ENCODE measurements at places on chromosomes 11 and 22.

DNA sequence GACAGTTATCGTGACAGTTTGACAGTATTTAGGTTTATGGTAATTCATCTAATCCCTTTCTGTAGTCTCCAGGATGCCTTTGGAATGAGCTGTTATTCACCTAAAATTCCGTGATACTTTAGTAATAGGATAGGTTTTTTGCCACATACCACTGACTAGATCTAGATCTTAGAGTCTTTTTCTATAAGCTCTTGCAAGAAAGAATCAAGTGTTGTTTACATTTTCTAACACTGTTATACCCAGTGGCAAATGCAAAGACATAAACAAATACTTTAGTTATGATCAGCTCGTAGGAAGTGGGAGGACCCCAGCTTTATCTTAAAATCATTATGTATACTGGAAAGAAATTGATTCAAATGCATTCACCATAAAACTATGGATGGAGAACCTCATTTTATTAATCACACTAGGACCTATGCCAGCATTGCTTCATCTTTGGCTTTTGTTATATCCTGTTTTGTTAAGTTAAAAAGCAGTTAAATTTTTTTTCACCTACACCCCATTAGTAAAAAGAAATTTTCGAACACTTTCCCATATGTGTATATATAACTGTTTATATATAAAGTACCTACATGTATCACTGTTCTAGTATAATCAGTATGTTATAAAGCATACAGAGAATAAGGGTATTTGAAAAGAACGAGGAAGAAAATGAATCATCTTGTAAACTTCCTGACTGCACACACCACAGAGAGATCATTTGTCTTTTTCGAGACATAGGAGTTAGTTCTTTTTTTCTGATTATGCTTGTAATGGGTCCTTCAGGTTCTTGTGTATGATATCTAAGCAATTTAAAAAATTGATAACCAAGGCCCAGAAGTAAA, 60.9 kb downstream of the PDHX start:
- DNase-seq = no peak

- no peak for DNase-seq
Measured at GRCh38 chr11:6667733-6668374, 12.2 kb upstream of the DCHS1 start.

GRCh38 chr11:65128182-65129145, 5.9 kb downstream of the SYVN1 start:
- DNase-seq = no peak

GRCh38 chr11:12100841-12101242, 9.5 kb upstream of the MICAL2 start:
- DNase-seq = no peak

GRCh38 chr22:31227186-31227585, 15.1 kb downstream of the LIMK2 start:
- DNase-seq = no peak

DNA sequence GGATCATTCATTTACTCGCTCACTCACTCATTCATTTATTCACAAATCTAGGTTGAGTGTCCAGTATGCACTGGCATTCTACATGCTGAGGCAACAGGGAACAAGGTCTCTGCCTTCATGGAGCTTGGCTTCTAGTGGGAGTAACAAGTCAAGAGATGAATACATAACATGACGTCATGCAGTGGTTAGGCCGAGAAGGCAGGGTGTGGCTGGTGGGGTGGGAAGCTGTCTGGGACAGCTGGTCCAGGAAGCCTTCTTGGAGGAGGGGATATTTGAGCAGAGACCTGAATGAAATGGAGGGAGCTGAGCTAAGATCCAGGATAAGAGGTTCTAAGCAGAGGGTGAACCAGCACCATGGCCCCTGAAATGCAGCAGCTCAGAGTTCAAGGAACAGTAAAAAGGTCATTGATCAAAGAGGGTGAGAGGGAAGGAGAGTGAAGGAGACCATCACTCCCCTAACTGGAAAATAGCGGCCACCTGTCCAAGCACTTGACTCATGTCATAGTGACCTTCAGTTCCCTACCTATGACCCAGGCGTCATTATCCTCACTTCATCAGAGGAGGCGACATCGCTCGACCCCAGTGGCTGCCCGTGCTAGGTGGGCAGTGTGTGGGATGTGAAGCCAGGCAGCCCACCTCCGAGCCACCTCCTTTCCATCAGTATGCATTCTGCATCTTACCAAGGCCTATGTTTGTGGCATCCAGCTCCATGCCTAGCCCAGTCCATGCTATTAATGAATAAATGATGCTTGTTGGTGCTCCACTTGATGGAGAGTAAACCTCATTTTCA, 105.0 kb downstream of the TSPAN18 start:
- DNase-seq = no peak

Data from NCI-H1694 (cell line).